Ureter (tissue), 1 donor: ENCODE measurements at places on chromosomes 7 and 10. TPM values are rescaled to one million over a fixed set of nuclear protein-coding genes. Genes with fewer than 3 reads are reported as not detected.

GRCh38 chr7:150388709-150389531, 9.8 kb downstream of the ZNF775 start:
- no peak for DNase-seq

DNA sequence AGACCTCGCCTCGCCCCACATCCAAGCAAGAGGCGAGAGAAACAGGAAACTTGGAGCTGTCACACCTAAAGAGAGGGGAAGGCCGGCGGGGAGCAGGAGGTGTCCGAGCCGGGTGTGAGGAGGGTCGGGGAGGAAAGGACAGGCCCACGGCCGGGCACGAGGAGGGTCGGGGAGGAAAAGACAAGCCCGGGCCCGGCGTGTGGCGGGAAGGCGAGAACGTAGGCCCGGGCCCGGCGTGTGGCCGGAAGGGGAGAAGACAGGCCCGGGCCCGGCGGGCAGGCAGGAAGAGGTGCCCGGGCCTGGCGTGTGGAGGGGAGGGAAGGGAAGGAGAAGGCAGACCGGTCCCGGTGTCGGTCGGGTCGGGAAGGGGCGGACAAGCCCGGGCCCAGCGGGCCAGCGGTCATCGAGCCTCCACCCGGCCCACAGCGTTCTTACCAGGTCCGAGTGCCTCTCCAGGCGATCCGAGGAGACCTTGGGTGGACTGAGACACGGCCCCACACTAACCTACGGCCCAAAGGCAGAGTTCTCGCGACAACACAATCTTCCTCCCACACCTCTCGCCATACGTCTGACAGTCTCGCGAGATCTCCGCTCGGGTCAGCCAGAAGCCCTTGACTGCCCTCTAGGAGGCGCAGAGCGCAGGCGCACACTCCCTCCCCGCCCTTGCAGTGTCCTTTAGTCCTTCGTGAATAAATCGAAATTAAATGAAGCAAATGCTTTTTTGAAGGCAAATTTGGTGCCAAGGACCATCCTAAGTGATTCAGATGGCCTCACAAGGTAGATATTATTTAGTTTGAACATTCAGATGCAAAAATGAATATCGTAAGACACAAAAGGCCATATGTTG, at the start of gene NCOA4:
Gene NCOA4, minus strand, starts transcription at position 533 of the 847 bp plus-strand sequence. CDS start 13,943 bp downstream, outside the sequence.
- DNase-seq = peak; percentile 98

GRCh38 chr7:151047976-151048815, at the start of gene ASIC3:
ASIC3 (plus strand) TSS chr7:151048531; CDS start chr7:151048886, 355 bp downstream.
- DNase-seq = no peak

The PCGF5 gene
- 46.3 TPM for total RNA-seq

DNA sequence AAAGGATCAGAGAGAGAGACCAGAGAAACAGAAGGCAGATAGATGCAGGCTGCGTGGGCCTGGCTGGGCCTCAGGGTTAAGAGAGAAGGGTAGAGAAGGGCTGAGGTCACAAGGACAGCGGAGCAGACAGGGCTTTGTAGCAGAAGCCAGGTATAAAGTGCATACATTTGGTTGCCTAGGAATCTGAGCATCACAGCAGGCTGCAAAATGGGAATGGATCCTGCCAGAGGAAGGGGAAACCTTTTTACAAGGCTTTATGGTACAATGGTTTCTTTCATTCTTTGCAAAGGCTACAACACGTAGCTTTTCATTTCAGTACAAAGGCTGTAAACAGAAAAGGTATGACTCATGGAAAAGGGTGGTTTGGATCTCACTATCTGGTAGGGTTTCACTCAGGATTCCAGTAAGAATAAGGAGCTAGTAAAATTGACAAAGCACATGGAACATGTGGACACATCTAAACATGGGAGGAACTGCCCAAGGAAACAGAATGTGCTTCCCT, 275.1 kb downstream of the DOCK4 start:
- no peak for DNase-seq

DNA sequence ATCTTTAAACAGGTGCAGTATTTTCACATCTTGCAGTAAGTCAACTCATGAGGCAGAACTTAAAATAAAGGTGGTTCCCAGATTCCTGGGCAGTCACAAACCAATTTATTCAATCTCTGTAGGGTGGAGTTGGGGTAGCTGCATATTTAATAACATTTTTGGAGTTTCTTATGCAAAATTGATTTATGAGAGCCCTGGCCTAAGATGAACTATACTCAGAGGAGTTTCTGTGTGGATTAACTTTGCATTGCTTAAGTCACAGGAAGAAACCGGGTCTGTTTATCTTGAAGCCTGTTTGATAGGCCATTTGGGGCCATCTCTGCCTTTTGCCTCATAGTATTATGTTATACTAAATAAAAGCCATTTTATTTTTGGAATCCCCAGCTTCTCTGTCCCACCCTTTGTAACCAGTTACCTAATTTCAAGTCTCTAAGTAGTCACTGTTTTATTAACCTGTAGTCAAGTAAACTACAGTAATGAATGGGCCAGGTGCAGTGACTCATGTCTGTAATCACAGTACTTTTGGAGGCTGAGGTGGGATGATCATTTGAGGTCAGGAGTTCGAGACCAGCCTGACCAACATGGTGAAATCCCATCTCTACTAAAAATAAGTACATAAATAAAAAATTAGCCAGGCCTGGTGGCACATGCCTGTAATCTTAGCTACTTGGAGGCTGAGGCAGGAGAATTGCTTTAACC, 104.4 kb upstream of the FAM3C start:
- no peak for DNase-seq

The ACSM6 gene
- 1.8 TPM for total RNA-seq

GRCh38 chr10:15792777-15793176, 67.5 kb downstream of the MINDY3 start:
- no peak for DNase-seq

GRCh38 chr7:39714447-39715091, 91.2 kb downstream of the RALA start:
- no peak for DNase-seq

GRCh38 chr7:24707988-24708615, 49.2 kb downstream of the GSDME start:
- peak; percentile 19 for DNase-seq

The PFKP gene
- 67.8 TPM for total RNA-seq

DNA sequence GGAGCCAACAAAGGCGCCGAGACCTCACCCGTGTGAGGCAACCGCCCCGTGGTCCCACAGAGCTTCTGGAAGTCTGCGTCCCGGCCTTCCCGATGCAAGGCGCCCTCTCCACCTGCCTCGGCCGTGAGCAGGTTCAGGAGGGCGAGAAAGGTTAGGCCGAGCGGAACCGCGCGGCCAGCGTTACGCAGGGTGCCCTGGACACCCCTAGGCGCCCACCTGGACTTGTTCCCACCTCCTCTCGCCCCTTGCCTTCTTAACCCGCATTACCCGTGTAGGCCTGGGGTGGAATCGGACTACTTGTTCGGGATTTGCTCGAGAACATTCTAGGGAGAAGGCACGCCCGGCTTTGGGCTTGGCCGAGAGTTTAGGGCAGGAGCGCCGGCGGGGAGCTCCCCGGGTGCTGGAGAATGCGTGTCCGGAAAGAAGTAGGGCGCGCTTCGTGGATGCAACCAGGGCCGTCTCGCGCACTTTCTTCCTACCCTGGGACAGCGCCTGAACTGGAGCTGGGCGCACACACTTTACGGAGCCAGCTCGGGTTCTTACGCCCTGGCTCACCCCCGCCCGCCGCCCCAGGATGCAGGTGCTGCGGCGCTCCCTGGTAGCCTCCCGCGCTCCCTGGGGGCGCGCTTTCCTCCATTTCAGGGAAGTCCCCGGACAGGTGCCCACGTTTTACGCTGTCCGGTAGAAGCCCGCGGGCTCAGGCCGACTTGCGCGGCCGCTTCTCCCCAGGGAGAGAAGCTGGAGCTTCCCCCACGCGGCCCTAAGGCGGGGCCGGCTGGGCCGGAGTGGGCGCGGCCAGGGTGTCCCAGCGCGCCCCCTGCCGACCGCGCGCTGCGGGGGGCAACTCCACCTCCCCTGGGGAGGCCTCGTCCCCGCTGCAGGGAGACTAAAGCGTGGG, 74.5 kb downstream of the INSIG1 start:
- DNase-seq = no peak

DNA sequence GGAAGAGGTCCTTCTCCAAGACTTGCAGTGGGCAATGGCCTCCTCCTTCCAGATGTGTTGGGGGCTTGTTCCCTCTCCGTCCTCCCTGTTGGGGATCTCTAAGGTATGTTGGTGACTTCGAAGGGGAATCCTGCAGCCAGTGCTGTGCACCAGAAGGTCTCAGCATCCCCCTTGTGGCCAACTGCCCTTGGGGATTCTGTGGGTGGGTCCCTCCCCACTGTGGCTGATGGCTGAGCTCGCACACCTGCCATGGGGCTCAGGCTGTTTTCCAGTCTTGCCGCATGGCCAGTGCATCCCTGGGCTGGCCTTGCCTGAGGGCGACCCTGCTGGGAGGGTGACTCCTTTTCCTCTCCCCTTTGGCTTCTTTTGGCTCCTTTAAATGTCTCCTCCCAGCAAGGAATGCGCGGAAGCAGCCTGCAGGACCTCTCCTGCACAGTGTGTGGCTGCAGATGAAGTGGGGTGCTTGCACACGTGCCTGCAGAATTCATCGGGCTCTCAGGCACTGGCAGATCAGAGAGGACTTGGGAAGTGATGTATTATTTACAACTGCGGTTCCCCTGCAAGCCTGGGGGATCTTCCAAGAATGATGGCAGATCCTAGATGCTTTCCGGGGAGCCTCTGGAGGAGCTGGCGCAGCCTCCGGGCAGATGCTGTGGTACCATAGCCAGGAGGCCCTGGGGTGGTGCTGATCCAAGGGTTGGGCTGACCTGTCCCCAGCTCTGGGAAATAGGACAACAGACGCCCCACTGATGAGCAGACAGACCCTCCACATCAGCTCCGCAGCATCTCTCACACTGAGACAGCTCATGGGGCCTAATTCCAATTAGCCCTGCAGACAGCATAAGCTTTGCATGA, 410.0 kb downstream of the TCERG1L start:
- DNase-seq = no peak

GRCh38 chr7:4050126-4050660, 631.9 kb upstream of the FOXK1 start:
- no peak for DNase-seq

The CPED1 gene
- 61.4 TPM for total RNA-seq

DNA sequence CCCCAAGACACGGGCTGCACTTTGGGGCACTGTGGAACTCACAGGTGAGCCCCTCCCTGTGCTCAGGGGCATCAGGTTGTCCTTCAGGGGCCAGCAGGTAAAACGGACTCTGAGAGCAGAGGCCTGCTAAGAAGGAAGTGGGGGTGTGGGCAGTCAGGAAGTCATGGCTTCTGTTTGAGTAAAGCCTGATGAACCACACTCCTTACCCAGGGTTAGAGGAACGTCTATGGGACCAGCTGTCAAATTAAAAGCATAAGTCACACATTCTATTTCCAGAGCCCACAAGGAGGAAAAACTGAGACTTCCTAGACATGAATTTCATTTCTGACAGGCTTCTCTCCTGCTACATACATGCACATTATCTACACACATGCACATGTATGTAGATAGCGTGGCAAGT, 616.4 kb downstream of the SDK1 start:
- DNase-seq = no peak

- DNase-seq = no peak
Observed at GRCh38 chr7:112001091-112001826, 204.9 kb downstream of the DOCK4 start.

- DNase-seq = no peak
Observed at GRCh38 chr7:21500117-21500832, 42.6 kb upstream of the DNAH11 start.

DNA sequence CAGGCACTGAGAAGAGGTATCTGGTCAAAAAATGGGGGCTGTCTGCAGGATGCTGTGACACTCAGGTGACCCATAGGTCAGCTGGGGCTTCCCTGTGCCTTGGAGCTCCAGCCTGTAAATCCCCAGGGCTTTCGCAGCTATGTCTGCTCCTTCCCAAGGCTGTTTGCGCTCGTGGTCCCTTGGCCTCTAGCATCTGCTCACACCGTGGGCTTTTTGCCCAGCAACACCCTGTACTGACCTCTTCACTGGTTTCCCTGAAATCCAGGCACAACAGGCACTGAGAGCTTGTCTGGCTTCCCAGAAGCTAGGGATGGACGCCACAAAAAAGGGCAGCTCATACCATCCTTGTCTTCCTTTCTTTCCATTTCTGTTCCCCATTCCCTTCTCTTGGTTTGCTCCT, 280.3 kb upstream of the HABP2 start:
- no peak for DNase-seq

GRCh38 chr7:29893351-29893965, 87.2 kb downstream of the WIPF3 start:
- no peak for DNase-seq

The AKR1C3 gene
- 166 TPM for total RNA-seq

The HOXA11 gene
- total RNA-seq = 16.6 TPM

- no peak for DNase-seq
Observed at GRCh38 chr10:35417795-35418194, 81.5 kb downstream of the CCNY start.

The H2BK1 gene
- total RNA-seq = not detected

DNA sequence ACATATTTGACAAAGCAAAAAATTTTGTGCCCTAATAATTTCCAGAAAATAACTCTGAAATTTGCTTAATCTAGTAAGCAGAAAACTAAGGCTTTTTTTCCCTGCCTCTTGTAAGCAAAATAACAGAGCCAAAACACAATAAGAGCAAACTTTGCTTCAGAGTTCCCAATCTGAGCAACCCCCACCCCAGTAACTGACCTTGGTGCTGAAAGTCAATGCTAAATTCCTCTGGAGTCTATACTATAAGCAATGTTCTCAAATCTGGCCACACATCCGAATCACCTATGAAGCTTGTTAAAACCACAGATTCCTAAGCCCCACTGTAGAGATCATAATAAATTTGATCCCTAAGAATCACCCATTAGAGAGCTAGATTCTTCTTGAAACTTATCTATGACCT, 150.5 kb downstream of the ELAPOR2 start:
- no peak for DNase-seq

The MKX gene
- 0.94 TPM for total RNA-seq

DNA sequence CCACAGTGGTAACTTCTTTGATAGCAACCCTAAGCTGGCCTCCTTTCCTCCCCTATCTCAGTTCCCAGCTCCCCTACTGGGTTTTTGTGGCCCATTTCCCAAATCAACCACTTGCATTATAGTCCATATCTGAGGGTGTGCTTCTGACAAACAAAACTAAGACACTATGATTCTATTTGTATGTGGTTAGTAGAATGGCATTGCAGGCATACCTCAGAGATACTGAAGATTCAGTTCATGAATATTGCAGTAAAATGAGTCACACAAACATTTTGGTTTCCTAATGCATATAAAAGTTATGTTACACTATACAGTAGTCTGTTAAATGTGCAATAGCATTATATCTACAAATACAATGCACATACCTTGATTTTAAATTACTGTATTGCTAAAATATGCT, 15.4 kb upstream of the TMEM243 start:
- no peak for DNase-seq

GRCh38 chr7:131557652-131558385, 1.4 kb upstream of the PODXL start:
- DNase-seq = no peak

The C10orf90 gene
- not detected for total RNA-seq

The RADIL gene
- total RNA-seq = 4.7 TPM

The SLIT1 gene
- total RNA-seq = 0.34 TPM

- no peak for DNase-seq
Observed at GRCh38 chr10:95408983-95409873, 118.4 kb upstream of the PDLIM1 start.

The FAM25C gene
- total RNA-seq = not detected

The FAM20C gene
- 33.8 TPM for total RNA-seq
